Epithelial cell of prostate (primary cell): ENCODE measurements at places on chromosomes 2 and 18.

DNA sequence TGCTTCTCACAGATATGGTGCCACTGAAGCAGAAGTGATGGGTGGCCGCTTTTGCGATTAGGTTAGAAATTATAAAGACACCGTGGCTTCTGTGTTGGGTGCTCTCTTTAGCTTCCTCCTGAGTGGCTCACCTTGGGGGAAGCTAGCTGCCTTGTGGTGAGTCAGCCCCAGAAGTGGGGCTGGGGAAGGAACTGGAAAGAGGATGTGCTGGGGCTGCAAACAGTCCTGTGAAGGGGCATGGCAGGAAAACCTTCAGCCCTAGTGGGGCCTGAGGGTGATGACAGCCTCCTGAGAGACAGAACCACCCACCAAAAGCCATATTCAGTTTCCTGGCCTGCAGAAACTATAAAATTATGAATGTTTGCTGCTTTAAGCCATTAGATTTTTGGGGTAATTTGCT is 8.9 kb upstream of the ASB18 start:
- DNase-seq: no peak

DNA sequence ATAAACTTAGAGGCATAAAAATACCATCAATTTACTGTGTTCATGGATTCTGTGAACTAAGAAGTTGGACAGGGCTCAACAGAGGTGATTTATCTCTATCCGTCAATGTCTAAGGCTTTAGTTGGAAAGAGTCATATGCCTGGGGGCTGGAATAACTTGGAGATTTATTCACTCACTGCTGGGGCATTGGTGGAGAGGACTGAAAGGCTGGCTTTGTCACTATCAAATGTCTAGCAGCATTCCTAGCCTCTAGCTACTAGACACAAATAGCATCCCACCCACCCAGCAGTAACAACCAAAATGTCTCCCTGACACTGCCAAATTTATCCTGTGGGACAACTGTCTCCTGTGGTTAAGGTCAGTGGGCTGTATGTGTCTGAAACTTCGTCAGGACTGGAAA is 71.0 kb downstream of the EVA1A start:
- DNase-seq: no peak

GRCh38 chr2:232485757-232486557 is 1.7 kb downstream of the ECEL1 start:
- DNase-seq: no peak

DNA sequence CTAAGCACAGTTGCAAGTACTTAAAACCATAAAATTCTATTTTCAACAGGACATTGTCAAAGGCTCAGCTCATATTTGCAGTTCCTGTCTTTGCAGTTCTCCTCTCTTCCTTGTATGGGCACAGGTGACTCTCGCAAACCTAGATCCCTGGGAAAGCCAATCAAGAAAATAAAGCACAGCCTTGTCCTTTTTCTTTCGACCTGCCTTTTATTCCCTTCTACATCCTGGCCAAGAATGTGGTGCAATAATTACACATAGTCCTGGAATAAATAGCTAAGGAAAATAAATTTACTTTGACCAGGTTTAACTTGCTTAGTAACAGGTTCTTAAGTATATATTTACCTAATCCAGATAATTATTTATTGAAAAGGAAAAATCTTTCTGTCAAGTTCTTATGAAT is 20.2 kb downstream of the ATG16L1 start:
- DNase-seq: no peak

- no peak for DNase-seq
Measured at GRCh38 chr2:224126440-224126839, 87.4 kb upstream of the SERPINE2 start.

DNA sequence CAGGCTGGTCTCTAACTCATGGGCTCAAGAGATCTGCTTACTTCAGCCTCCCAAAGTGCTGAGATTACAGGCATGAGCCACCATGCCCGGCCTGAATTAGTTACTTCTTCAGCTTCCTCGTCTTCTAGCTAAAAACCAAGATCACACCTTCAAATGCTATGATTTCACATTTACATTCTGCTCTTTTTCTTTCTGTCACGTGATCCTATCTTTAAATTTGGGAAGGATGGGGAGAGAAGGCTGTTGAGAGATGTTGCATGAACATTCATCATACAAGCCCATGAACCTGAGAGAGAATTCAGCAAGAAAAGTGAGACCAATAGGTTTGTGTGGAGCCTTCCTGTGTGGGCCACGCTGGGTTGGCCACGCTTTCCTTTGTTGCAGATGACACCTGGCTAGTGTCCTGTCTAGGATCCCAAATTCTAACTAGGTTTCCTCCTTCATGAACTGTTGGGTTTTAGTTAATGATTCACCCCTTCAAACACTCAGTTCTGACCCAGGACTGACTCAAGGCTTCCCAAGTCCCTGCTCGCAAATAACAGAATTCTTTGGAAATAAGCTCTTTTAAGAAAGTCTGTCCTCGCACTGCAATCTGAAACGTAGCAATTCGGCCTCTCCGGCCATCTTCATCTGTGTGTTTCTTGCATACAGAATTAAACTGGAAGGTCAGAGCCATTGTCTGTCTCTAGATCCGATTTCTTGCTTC is 57.3 kb upstream of the CREB1 start:
- DNase-seq: no peak

DNA sequence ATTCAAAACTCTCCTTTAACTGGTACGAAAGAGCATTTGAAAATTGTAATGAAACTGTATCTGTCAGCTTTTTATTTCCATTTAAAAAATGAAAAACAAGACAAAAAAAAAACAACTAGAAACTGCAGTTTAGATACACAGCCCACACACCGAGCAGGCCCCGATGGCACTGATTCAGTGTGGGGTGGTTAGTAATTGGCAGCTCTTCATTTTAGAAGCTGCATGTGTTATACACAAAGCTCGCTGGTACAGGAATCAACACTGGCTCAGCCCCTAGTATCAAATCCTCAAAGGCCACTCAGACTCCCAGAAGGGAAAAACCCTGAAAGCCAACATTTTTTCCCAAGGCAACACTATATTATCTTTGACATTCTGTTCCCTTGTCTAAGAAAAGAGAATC is 30.5 kb upstream of the RMDN2 start:
- no peak for DNase-seq
